ENCODE measurements at places on chromosomes 1 and 21.
A peak's percentile ranks its signal among the peaks of the same experiment; 100 is the strongest.

GRCh38 chr1:40130892-40131291 lies 30.3 kb upstream of the RLF start:
- no peak for DNase-seq

GRCh38 chr1:73162564-73162963 lies 880.2 kb upstream of the NEGR1 start:
- no peak for DNase-seq

GRCh38 chr1:77036560-77036959 lies 169.3 kb downstream of the ST6GALNAC5 start:
- no peak for DNase-seq

DNA sequence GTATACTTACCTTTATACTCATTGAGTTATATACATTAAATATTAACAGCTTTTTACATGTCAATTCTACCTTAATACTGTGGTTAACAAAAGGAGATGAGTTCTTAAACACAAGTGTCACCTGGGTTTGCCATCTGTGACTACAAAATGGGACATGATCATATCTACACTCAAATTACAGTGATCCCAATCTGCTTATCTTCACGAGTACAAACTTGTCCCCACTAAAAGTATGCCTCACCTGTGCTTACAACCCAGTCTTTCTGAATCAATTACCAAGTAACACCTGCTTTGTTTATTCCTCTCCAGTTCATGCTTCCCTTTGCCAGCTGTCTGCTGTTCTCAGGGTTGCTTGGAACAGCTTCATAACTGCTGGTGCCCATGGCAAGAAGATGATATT lies 8.8 kb downstream of the CD1E start:
- DNase-seq: no peak

- DNase-seq: peak; percentile 36
Observed at GRCh38 chr1:183567584-183567983, 22.7 kb downstream of the NCF2 start.

All from COR-L47 (cell line).